ENCODE measurements at places on chromosomes 13 and 19.
A peak's percentile ranks its signal among the peaks of the same experiment; 100 is the strongest.

GRCh38 chr13:25608181-25608580 is 236.4 kb downstream of the ATP8A2 start:
- peak; percentile 83 for DNase-seq

GRCh38 chr13:108281901-108282300 is 12.4 kb downstream of the TNFSF13B start:
- no peak for DNase-seq

DNA sequence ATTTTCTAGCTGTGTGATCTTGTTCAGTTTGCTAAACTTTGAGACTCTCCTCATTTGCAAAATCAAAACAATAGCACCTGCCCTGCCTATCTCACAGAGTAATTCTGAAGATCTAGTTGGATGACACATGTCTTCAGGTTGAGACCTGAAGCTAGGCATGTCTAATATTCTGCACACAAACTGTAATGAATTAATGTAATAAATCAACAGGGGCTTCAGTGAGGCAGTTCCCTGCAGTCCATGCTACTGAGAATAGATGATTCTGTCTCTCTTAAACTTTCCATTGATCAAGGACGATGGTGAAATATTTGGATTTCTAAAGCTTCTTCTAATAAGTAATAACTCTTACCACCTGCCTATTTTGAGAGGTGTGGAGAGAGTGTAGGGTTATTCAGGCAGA is 268.1 kb upstream of the TMTC4 start:
- DNase-seq = no peak

DNA sequence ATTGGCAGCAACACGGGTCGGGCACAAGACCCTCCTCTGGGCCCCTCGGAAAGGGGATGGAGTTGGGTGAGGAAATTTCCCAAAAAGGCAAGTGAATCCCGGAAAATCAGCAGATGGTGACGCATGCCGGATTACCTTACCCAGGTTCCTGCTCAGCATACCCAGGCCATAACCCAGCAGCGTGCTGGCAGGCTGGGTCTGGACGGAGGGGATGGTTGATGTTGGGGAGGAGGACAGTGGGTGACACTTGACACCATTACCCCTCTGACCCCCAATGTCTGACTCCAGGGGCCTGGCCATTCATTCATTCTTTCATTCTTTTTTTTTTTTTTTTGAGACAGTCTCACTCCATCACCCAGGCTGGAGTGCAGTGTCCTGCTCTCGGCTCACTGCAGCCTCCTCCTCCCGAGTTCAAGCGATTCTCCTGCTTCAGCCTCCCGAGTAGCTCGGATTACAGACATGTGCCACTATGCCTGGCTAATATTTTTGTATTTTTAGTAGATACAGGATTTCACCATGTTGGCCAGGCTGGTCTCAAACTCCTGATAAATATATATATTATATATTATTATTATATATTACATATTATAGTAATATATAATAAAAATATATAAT is 799 bp downstream of the PVR start:
- DNase-seq = peak; percentile 56

GRCh38 chr19:8387688-8388611 is 2.2 kb upstream of the RAB11B start:
- peak; percentile 66 for DNase-seq

- no peak for DNase-seq
These were observed 6.9 kb downstream of the MBNL2 start for GRCh38 chr13:97228850-97229521.

- DNase-seq = no peak
These were observed 18.7 kb upstream of the ZNF888 start for GRCh38 chr19:52941941-52942385.

DNA sequence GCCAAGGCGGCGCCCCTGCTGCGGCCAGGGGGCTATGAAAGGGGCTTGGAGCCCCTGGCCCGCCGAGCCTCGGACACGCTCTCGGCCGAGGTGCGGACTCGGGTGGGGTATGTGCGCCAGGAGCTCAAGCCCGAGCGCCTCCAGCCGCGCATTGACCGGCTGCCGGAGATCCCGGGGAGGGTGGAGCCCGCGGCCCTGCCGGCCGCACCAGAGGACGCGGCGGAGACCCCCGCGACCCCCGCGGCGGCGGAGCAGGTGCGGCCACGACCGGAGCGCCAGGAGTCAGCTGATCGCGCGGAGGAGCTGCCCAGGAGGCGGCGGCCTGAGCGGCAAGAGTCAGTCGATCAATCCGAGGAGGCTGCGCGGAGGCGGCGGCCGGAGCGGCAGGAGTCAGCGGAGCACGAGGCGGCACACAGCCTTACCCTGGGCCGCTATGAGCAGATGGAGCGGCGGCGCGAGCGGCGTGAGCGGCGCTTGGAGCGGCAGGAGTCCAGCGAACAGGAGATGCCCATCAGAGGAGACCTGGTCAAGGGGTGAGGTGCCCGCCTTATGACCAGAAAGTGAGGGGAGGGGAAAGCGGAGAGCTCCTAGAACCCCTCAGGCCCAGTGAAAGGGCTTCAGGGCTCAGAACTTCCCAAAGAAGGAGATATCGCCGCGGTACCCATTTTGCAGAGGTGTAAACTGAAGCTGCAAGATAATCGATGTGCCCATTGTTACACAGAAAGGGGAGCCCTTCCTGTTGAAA is 8.8 kb upstream of the SHKBP1 start:
- DNase-seq = no peak

DNA sequence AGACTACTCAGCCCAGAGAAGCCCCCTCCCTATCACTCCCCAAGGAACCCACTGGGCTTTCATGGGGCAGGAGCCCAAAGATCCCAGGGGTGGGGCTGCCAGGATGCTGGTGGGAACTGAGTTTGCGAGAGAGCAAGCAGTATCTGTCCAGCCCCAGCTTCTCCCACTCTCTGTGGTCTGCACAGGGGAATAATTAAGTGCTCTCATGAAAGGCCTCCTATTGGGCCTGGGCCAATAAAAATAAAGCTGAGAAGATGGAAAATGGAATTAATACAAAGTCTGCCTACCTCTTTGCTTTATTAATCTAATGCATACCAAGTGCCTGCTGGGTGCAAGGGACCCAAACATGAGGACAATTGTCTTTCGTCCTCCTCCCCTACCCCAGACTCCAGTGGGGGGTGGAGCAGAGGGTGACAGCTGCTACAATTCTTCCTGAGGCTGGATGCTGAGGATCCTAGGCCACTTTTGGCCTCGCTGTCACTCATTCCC is 5.4 kb downstream of the DDX39A start:
- DNase-seq = no peak

GRCh38 chr13:92739306-92739818 is 487.2 kb upstream of the GPC6 start:
- no peak for DNase-seq

GRCh38 chr19:48064509-48064908 is 20.6 kb upstream of the CABP5 start:
- DNase-seq = no peak

DNA sequence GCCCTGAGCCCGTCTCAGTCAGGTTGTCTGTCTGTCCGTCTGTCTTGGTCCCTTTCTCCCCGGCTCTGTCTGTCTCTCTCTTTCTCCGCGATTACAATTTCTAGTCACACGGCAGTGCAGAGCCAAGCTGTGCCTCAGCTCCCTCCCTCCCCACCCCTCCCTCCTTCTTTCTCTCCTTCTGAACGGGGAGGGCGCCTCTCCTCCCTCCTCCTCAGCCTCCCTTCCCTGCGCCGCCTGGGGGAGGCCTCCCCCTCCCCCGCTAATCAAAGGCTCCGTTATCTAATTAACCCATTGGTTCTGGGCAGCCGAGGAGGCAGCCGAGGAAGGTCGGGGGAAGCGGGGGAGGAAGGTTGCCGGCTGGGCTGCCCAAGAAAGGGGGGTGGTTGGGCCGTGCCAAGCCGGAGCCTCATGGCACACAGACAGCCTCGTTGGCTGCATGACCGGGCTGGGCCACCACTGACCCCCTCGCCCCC is 16.5 kb downstream of the LRRC4B start:
- no peak for DNase-seq

GRCh38 chr13:66704110-66704509 is 526.0 kb downstream of the PCDH9 start:
- no peak for DNase-seq

DNA sequence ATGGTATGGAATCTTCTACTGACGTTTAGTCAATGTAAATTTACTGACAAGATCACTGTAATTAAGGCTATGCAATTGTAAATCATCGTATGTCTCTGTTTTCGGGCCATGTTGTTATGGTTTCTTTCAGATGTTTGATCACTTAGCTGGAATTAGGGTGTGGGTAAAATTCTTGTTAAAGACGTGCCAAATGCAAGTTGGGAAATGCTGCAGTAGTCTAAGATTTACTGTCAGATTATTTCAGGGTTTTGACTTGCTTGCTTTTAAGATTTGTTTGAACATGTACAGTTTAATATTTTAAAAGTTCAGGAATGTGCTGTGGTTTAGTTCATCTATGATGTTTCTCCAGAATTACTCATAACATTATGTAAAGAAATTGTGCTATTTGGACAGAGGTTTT is 10.8 kb downstream of the NDFIP2 start:
- no peak for DNase-seq

DNA sequence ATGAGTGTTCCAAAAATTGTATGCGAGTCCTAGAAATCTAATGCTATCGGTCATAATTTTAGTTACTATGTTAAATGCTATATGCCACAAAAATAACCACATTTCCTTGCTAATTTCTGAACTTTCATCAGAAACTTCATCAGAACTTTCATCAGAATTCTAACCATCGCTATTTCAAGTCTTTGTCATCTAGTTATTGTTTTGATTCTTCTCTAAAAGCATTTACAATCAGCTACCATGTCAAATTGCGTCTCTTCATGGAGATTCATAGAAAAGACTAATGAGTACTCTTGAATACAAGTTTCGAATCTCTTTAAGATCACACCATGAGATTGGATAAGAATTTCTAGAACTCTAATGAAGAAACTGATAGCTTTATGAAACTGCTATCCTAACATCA is 52.7 kb upstream of the TM9SF2 start:
- no peak for DNase-seq

- no peak for DNase-seq
These were observed 333.7 kb upstream of the NBEA start for GRCh38 chr13:34608331-34608730.

DNA sequence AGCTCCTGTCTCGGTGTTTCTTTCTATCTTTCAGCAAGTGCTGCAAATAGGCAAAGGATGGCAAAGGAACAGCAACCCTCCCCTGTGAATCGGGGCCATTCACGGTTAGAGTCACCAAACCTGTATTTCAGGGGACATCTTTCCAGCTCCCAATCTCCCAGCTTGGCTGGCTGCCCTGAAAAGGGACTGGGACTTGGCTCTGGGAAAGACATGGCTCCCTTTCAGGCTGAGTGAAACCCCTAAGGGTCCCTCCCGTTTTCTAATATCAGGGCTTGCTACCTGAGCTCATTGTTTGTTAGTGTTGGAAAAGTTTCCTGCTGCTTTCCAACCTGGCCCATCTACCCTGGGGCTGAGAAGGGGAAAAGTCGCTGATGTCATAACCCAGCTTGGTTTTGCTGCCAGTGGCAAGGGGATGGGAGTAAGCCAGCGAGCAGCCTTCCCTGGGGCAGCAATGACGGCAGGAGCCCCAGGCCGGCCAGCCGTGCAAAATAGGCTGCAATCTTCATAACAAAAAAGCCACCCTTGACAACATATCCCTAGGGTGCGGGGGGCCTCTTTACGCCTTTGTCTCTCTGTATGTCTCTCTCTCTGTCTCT is 29.9 kb downstream of the SERP2 start:
- peak; percentile 61 for DNase-seq

DNA sequence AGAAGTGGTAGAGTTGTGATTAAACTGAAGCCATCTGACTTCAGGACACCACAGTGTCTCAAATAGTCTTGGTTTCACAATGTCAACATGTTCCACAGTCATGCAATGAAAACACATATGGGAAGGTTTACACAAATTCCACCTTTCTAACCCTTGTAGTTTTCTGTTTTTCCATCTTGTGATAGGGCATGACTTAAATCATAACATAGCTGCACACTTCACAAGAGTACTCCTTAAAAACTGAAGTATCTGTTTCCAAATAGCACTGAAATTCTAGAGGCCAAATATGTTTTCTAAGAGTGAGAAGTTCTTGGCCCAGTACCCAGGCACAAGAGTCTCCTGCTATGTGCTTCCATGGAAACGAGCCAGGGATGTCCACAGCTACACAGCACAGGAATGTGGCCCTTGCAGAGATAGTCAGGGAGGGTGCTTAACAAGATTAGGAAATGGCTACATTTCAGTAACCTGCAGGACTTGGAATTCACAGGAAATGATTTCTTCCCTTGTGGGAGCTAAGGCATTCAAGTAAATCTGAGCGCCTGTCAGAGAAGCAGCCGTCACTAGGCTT is 269.1 kb downstream of the NDFIP2 start:
- DNase-seq = no peak

- DNase-seq = no peak
These were observed 5.8 kb downstream of the SPHK2 start for GRCh38 chr19:48624791-48625723.

DNA sequence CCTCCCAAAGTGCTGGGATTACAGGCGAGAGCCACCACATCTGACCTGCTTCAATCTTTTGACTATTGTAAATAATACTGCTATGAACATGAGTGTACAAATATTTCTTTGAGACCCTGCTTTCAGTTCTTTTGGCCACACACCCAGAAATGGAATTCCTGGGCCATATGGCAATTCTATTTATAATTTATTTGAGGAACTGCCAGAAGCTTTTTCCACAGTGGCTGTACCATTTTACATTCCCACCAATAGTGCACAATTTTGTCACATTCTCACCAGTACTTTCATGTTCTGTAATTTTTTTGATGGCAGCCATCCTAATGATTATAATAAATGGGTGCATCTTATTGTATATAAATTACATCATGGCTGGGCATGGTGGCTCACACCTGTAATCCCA is 13.7 kb upstream of the FCER2 start:
- no peak for DNase-seq

GRCh38 chr13:48910686-48911085 is 65.0 kb upstream of the FNDC3A start:
- DNase-seq = no peak

DNA sequence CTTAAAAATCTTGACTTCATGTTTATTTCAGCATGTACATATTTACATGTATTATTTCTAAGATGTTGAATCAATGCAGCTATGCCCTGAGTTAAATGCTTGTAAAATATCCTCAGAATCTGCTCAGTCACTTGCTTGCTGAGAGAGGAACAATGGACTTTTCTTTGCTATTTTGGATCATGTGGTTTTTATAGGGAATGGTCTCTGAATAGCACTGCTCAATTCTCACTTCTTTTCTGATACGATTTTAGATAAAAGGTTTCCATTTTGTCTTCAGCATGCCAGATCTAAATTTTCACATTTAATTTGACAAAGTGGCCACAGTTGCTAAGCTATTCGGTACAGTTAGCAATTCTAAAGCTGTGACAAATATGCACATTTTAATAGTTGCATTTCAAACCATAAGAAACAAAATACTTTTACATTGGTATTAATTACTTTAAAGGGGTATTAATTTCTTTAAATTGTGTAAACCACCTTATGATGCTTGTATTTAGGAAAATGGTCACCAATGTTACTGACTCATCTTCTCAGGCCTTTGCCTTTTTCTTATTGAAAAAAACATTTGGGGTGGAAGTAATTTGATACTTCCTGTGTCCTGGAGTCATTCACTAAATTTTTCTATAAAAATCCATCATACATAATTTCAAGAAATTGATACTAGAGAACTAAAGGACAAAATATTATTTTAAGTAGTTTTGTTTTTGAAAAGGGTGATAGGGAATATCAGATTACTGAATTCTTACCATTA is 113.5 kb downstream of the MYO16 start:
- no peak for DNase-seq

Data from NCI-H2081 (cell line).